Stomach (tissue), 19 donors: ENCODE measurements at places on chromosomes 5 and 9. TPM values are rescaled to one million over a fixed set of nuclear protein-coding genes. Genes with fewer than 3 reads are reported as not detected.

- peak; percentile 44 for DNase-seq
Observed at GRCh38 chr9:128056086-128056485, 11.0 kb downstream of the NAIF1 start.

Gene PCDHA8
- not detected for polyA plus RNA-seq

DNA sequence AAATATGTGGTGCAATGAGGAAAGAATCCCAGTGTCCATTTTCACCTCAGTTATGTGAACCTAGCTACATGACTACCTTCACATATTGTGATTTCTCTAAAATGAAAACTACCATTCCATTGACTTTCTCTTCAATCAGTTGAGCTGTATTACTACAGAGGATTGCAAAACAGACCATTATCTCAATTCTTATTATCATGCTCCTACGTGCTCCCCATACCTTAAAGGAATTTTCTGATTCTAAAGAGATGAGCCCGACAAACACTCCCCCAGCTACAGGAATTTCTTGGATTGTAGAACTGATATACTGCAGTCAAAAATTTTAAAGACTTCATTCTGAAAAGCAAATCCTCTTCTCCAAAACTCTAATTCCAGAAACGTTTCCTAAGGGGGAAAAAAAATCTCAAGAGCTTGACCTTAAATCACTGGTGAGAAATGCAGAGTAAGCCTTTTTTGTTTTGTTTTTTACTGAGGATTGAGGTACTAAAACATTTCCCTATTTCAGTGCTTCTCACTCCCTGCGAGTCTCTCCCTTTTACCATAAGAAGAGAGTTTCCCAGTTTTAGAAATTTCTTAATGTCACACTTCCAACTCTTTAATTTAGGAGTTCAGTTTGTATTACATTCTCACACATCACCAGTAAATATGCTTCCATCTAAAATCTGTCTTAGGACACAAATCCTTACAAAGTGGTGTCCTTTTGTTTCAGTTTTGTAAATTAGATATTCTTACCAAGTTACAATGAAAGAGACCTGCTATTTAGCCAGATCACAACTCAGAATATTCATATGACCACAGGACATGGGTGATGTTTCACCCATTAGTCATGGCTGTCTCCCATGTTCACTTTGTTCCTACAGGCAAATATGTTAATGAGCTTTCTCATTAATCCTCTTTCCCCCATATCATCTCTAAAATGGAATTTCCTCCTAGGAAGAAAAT lies 203.8 kb downstream of the TSSK1B start:
- no peak for DNase-seq

Gene ECSCR
- 5.4 TPM for polyA plus RNA-seq

DNA sequence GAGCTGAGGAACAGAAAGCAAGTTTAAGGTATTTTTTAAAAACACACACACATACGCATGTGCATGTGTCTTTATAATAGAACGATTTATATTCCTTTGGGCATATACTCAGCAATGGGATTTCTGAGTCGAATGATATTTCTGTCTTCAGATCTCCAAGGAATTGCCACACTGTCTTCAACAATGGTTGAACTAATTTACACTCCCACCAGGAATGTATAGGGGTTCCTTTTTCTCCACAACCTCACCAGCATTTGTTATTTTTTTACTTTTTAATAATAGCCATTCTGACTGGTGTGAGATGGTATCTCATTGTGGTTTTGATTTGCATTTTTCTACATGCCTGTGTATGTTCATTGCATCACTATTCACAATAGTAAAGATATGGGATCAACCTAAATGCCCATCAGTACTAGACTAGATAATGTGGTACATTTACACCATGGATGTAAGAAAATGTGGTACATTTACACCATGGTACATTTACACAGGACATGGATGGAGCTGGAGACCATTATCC lies 60.3 kb upstream of the MAP3K1 start:
- no peak for DNase-seq

Gene NAIP
- polyA plus RNA-seq, result 2.8 TPM

DNA sequence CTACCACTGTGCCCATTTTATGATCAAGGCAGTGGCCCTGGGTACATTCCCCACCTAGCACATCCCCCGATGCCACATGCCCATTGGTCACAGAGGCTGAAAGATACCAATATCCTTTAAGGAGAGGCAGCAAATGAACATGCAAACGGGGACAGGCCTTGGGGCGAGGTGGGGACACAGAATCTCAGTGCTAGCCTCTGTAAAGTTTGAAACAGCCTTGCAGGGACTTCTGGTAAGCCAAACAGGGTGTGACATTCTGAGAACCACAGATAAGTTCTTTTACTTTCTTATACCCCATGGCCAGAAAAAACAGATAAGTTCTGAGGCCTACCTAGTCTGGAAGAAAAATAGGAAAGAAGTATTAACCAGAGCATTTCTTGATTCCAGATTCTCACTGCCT lies 60.5 kb downstream of the ACER2 start:
- DNase-seq, result no peak

GRCh38 chr9:37582548-37583157 lies 6.5 kb upstream of the FBXO10 start:
- no peak for DNase-seq

Gene RNF20
- 12.8 TPM for polyA plus RNA-seq

- DNase-seq, result no peak
Observed at GRCh38 chr5:80541392-80541791, 28.7 kb downstream of the ANKRD34B start.

- DNase-seq, result no peak
Observed at GRCh38 chr5:178271726-178272479, 39.3 kb upstream of the PHYKPL start.

Gene RABEPK
- polyA plus RNA-seq, result 18.8 TPM

Gene TNFSF15
- 0.31 TPM for polyA plus RNA-seq

Gene SLC6A19
- polyA plus RNA-seq, result 0.13 TPM

DNA sequence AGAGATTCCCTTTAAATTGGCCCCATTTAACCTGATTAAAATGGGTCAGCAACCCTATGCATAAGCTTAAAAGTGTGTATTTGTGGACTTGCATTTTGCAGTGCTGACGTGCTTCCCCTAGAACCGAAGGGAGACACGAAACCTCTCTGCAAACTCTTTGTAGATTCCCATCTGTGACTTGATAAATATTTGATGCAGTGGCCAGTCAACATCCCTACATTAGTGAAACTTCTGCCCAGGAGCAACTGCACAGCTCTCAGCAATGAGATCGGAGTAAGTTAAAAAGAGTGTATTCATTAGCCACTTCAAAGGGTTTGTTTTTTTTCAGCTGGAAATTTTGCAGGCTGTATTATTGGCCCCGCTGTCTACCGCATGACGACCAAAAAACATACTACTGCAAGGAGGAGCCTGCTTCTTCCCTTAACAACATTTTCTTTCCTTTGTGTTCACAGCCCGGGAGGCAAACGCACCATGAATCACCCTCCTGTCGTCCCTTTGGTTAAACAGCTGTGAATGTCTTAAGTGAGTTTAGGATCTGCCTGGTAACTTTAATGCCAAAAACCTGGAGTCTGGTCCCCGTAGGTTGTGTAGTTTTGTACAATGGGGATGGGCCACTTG lies 38.0 kb upstream of the TCERG1 start:
- DNase-seq, result no peak

Gene N4BP3
- 2.9 TPM for polyA plus RNA-seq

Gene ZSWIM6
- polyA plus RNA-seq, result 4.3 TPM
